ENCODE measurements at places on chromosomes 4 and X.

DNA sequence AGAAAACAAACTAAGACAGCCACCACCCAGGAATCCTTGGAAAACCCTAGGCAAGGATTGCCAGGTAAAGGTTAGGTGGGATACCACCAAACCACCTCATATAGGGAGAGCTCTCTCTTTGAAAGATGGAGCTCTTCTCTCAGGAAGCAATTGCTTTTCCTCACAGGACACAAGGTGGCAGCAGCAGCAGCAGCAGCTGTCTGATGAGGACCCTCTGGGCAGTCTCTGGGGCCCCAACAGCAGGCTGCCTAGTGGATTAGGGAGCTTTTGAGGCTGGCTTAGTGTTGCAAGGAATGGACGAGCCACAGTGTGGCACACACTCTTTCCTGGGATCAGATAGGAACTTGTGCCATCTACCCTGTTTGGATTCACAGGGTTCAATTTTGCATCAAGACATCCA is 41.4 kb upstream of the CHRDL1 start:
- no peak for DNase-seq

GRCh38 chrX:19089555-19090040 is 32.7 kb downstream of the ADGRG2 start:
- no peak for DNase-seq

DNA sequence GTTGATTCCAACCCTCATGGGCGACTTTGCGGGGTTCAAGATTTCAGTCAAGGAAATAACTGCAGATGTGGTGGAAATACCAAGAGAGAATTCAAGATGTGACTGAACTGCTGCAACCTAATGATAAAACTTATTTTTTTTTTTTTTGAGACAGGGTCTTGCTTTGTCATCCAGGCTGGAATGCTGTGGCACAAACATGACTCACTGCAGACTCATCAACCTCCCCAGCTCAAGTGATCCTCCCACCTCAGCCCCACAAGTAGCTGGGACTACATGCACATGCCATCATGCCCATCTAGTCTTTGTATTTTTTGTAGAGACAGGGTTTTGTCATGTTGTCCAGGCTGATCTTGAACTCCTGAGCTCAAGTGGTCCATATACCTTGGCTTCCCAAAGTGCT is 19.5 kb upstream of the WDFY3 start:
- no peak for DNase-seq

DNA sequence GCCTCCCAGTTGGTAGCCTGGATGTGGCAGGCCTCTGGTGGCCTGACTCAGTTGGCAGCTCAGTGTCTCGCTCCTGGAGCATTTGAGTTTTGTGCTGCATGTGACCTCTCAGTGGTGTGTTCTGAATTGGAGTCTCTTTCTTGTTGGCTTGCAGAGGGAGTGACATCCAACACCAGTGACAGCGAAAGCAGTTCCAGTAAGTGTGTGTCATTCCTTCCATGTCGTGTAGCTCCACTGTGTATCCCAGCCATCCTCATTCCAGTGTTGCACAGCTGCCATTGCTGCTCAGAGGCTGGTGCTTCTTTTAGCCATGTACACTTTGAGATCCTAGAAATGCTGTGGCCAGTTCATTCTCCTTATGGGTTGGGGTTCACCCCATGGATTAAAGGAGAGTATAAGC is 52.4 kb downstream of the DLG3 start:
- DNase-seq: no peak

GRCh38 chrX:72176981-72177380 is 4.6 kb upstream of the PIN4 start:
- DNase-seq: no peak

GRCh38 chrX:150719621-150720020 is 26.4 kb downstream of the MTMR1 start:
- DNase-seq: no peak

GRCh38 chr4:102641793-102642192 is 119.0 kb downstream of the MANBA start:
- DNase-seq: no peak
